ENCODE measurements at places on chromosomes 3 and 15.

DNA sequence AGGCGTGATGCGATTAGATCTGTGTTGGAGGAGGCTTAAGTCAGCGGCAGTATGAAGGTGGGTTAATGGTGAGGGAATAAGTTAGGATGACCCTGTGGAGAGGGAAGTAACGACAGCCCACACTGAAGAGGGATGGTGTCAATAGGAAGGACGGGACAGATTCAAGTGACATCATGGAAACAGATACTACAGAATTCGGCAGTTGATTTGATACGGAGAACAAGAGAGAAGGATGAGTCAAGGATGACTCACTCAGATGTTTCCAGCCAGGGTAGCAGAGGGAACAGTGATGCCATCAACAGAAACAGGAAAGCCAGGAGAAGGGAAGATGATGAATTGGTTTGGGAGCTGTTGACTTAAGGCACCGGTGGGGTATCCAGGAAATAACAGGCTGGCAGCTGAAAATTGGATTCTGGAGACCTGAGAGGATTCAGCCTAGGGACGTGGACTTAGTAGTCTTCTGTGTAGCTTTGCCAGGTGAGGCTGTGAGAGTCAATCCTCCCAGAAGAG, 38.0 kb downstream of the SHC4 start:
- peak; percentile 18 for DNase-seq

DNA sequence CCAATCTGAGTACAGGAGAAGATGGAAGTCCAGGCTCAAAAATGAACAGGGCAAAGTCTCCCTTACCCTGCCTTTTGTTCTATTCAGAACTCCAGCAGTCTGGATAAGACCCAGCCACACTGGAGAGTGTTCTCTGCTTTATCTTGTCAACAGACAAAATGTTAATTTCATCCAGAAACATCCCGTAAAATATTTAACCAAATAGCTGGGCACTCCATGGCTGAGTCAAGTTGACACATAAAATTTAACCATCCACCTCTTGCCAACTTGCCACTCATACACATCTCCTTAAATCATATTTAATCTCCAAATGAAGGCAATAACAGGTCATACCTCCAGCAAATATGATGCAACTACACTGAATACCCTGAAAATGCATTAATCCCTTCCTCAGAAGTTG, 33.6 kb downstream of the MKRN3 start:
- DNase-seq = no peak

DNA sequence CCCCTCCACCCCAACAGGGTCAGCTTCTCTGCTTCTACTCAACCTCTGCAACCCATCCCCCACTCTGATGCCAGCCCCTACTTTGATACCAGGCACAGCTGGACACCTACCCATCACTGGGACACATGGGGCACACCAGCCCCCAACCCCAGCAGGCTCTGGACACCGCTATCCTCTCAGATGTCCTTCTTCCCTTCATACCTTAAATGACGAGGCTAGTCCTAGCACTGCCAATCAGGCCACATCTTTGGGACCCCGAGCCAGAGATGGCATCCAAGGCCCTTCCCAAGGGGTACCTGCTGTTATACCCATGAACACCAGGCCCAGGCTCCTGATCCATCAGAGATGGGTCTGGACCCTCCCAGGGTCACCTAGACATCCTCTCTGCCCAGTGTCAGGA, 10.6 kb downstream of the POC1A start:
- no peak for DNase-seq

DNA sequence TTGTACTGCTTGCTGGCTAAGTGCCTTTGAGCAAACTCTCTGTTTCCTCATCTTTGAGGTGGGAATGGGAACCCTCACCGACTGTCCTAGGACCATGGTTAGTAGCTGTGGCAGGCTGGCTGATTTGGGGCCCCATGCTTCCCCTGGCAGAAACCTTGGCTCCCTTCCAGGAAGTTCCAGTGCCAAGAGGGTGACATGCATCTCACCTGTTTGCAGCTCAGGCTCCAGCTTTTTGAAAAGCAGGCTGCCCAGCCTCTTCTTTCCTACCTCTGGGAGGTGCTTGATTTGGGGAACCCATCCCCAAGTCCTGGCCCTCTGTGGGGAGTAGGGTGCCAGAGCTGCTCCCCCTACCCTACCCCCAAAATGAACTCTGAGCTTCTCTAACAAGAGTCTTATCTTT, 50.8 kb downstream of the RAB11A start:
- no peak for DNase-seq

DNA sequence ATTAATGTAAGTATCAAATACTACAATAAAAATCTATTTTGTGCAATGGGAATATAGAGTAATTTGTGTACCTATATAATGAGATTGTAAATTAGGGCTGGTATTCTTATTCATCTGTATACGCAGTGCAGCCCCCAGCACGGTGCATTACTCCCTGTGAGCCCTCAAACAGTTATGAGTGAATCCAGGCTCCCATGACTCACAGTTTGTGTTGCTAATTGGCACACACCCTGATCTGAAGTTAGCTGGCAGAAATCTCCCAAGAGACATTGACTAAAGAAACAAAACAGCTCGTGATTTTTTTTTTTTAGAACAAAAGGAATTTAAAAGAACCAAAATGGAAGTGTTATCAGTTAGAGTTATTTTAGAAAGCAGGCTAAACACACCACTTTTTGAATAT, 15.7 kb downstream of the GK5 start:
- no peak for DNase-seq

- no peak for DNase-seq
Measured at GRCh38 chr3:128276577-128277183, 123.4 kb downstream of the EEFSEC start.

DNA sequence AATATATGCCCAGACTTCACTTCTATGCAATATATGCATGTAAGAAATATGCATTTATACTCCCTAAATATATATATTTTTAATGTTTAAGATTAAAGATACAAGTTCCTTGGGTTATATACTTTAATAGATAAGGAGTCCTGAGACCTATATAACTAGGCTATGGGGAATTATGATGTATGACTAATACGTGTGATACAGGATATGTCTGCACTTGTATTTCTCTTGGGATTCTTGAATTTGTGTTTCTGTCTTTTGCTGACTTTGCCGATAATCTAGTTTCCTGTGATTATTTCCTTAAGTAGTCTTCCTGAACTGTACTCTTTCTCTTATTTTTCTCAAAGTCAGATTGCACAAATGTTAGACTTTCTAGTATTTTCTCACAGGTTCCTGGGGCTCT, 109.6 kb downstream of the PIK3CB start:
- no peak for DNase-seq

DNA sequence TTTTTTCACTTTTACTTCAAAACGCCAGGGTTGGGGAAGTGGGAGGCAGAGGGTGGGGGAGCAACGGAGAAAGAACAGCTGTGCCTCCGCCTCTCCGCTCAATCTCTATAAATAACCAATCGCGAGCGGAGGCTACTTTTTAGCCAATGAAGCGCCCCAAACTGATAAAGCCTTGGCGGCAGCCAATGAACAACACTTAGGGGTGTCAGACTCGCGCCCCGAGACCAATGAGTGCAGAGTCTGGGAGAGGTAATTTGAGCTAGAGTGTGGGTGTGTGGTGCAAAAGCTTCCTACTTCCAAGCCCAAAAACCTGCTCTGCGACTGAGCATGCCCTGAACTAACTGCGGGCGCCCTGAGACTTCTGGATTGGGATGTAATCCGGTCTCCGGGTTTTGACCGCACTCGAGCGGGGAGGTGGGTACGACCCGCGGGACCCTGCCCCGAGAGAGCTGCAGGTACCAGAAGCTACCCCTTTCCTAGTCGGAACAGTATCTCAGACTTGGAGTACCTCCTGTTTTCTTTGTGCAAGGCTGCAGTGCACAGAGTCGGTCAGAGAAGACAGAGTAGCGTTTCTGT, 800 bp upstream of the RAP2B start:
- DNase-seq = peak; percentile 100
